ENCODE measurements at places on chromosomes 3 and 15.

- no peak overlapping the region for H3K27ac ChIP-seq
- H3K4me1 ChIP-seq: no peaks in the 10 kb centered on the region
- no peak overlapping the region for H3K4me3 ChIP-seq
- no peak for DNase-seq
- no peaks in the 10 kb centered on the region for H3K36me3 ChIP-seq
Observed at GRCh38 chr15:31332681-31333071, 6.0 kb downstream of the KLF13 start.

GRCh38 chr15:44308415-44308814 lies 19.9 kb downstream of the GOLM2 start:
- H3K4me1 ChIP-seq: no peaks in the 10 kb centered on the region
- H3K27me3 ChIP-seq: no peaks in the 10 kb centered on the region
- H3K4me3 ChIP-seq: no peak overlapping the region
- no peak for DNase-seq

DNA sequence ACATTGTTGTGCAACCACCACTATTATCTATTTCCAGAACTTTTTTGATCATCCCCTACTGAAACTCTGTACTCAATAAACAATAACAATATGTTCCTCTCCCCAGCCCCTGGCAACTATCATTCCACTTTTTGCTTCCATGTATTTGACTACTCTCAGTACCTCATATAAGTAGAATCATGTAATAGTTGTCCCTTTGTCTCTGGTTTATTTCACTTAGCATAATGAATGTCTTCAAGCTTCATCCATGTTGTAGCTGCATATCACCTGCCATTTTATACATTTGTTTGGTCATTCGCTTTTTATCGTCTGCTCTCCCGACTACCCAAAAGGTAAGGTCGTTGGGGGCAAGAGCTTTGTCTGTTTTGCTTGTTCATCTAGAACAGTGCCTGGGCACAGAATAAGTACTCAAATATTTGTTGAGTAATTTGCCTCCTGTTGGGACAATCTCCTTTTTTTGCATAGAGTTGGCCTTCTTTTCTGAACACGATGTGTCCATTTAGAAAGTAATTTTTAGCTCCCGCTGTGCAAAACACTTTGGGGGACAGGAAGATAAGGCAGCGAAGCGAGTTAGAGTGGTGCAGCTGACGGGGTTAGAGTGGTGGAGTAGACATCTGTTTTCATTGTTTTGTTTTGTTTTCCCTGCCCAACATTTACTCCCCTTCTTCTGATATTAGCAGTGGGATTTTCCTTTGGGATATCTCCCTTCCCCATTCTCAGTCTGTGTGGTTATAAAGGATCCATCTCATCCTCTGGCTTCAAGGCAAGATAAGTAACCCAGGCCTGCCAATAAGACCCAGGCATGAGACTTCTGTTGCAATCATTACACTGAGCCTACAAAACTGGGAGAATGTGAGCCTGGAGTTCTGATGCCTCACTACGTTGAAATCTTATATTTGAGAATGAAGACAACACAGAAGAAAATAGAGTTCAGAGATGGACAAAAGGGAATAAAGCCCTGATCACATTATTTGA lies 83.4 kb upstream of the RNU6-1 start:
- H3K4me1 ChIP-seq: no peaks in the 10 kb centered on the region
- H3K4me3 ChIP-seq: no peak overlapping the region
- no peak overlapping the region for H3K27ac ChIP-seq
- H3K27me3 ChIP-seq: no peaks in the 10 kb centered on the region
- H3K36me3 ChIP-seq: no peaks in the 10 kb centered on the region

- no peaks in the 10 kb centered on the region for H3K27me3 ChIP-seq
- no peak overlapping the region for H3K27ac ChIP-seq
Observed at GRCh38 chr3:117350371-117350770, 640.8 kb downstream of the TUSC7 start.

GRCh38 chr3:168431491-168431890 lies 335.8 kb upstream of the GOLIM4 start:
- H3K4me1 ChIP-seq: no peaks in the 10 kb centered on the region
- no peak for DNase-seq
- no peaks in the 10 kb centered on the region for H3K36me3 ChIP-seq
- H3K27me3 ChIP-seq: no peaks in the 10 kb centered on the region
- H3K27ac ChIP-seq: no peak overlapping the region

- no peaks in the 10 kb centered on the region for H3K4me1 ChIP-seq
- H3K4me3 ChIP-seq: no peak overlapping the region
- no peaks in the 10 kb centered on the region for H3K36me3 ChIP-seq
- DNase-seq: no peak
Observed at GRCh38 chr3:173301647-173302046, 95.9 kb upstream of the NLGN1 start.

DNA sequence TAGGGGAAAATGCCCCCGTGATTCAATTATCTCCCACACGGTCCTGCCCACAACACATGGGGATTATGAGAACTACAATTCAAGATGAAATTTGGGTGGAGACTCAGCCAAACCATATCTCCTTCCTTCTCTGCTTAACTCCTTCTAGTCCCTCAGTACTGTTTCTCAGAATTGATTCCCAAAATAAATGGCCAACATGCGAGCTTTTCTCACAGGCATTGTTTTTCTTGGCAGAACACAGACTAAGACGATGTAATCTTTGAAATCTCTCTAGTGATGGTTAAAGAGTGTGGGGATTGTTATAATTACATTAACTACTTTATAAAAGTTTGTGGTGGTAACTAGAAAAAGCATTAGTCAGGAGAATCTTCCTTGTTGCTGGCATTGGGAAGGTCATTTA lies 366.5 kb downstream of the LPP start:
- no peak overlapping the region for H3K4me3 ChIP-seq
- H3K27me3 ChIP-seq: no peaks in the 10 kb centered on the region
- H3K4me1 ChIP-seq: no peaks in the 10 kb centered on the region
- DNase-seq: no peak

DNA sequence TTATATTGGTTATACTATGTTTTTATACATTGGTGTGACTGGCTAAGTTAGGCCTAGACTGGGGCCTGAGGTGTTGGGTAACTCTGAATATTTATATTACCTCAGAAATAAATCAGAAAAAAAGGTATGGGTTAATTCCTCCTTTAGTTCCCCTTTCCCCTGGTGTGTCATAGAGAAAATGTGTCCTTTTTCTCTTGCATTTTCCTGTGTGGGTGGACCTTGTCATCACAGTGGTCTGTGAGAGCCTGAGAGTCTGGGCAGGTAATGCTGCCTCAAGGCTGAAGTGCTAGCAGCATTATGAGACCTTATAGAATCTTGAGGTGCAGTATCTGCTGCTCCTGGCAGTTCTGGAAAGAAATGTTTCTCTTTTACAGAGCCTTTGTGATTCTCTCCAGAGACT lies 69.7 kb downstream of the PCOLCE2 start:
- no peak for DNase-seq
- H3K4me3 ChIP-seq: no peak overlapping the region
- H3K27ac ChIP-seq: no peak overlapping the region

DNA sequence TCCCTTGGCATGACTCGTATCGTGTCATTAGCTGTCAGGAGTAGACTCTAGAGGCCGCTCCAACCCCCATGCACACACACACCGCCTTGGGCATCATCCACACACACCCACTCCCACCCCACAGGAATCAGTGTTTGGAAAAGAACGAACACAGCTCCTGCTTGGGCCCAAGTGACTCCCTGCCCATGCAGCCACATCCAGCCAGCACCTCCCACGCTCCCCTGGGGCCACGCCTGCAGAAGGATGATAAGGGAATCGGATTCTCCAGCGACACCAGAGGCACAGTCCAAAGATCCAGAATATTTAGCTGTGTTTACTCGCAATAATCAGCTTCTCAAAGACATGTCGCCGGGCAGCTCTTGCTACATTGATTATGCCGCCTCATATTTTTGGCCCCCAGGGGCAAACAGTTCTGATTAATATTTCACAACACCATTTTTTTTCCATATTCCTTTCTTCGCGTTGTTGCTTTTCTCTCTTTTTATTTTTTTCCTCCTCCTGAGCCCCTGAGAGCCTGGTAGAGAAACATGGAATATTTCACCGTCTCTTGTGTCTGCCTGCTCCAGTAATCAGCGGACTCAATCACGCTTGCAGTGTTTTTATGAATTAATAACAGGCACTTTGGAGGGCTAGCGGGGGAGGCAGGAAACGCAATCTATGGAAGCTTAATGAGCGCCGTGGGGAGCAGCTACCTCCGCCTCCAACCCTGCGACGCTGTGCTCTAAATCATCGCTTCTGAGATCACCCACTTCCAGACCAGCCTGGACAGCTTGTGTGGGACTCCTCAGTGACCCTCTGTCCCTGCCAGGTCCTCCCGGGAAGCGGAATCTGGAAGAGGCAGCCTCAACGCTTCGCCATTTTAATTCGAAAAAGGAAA lies 221.4 kb downstream of the TLE3 start:
- H3K27ac ChIP-seq: no peak overlapping the region
- no peaks in the 10 kb centered on the region for H3K36me3 ChIP-seq
- DNase-seq: no peak
- H3K4me1 ChIP-seq: no peaks in the 10 kb centered on the region
- no peak overlapping the region for H3K4me3 ChIP-seq
